A549 treated with dexamethasone at 1 μM for 4 hours (cell line): ENCODE measurements at places on chromosomes 7 and 10. TPM values are rescaled to one million over a fixed set of nuclear protein-coding genes. Genes with fewer than 3 reads are reported as not detected.

The PARD3 gene
- total RNA-seq: 59.7 to 72.6 TPM (median 66.9 TPM) in 5 replicates

The ZSCAN25 gene
- total RNA-seq: 7.7 to 10.1 TPM (median 9.6 TPM) in 5 replicates

The CASTOR2 gene
- total RNA-seq: 2.6 to 7.3 TPM (median 6.3 TPM) in 5 replicates

The CRPPA gene
- total RNA-seq: 0.56 to 0.95 TPM (median 0.68 TPM) in 5 replicates

The MYO1G gene
- 0.14 to 0.33 TPM (median 0.26 TPM) in 5 replicates for total RNA-seq

The CLDN4 gene
- 4.3 to 6.0 TPM (median 4.8 TPM) in 5 replicates for total RNA-seq

The RAPGEF5 gene
- 0.14 to 0.29 TPM (median 0.17 TPM) in 5 replicates for total RNA-seq

The PHYHIPL gene
- 0.32 to 0.59 TPM (median 0.42 TPM) in 5 replicates for total RNA-seq

The GPNMB gene
- total RNA-seq: 2.8 to 4.6 TPM (median 3.4 TPM) in 5 replicates

The STOX1 gene
- 0.61 to 0.94 TPM (median 0.73 TPM) in 5 replicates for total RNA-seq

The RBP3 gene
- total RNA-seq: not detected in 5 replicates

The H2BK1 gene
- total RNA-seq: not detected in 5 replicates

The HOXA5 gene
- 4.3 to 6.1 TPM (median 5.0 TPM) in 5 replicates for total RNA-seq

The CCDC3 gene
- 0.71 to 1.4 TPM (median 1.1 TPM) in 5 replicates for total RNA-seq

The CPA2 gene
- total RNA-seq: 0.09 to 0.21 TPM (median 0.15 TPM) in 3 of 5 replicates, not detected in the others

The NPC1L1 gene
- total RNA-seq: 0.06 to 0.12 TPM (median 0.09 TPM) in 5 replicates

The UCN3 gene
- total RNA-seq: not detected in 5 replicates

The GPC2 gene
- total RNA-seq: 0.39 to 0.75 TPM (median 0.69 TPM) in 5 replicates

The PIP4K2A gene
- total RNA-seq: 20.2 to 34.0 TPM (median 26.3 TPM) in 5 replicates

The SPAG6 gene
- total RNA-seq: 0.07 TPM in 1 of 5 replicates, not detected in the others

The HNRNPF gene
- total RNA-seq: 278 to 368 TPM (median 360 TPM) in 5 replicates

The ZMIZ2 gene
- 17.8 to 37.3 TPM (median 33.8 TPM) in 5 replicates for total RNA-seq

The SMO gene
- 10.6 to 14.5 TPM (median 12.6 TPM) in 5 replicates for total RNA-seq

The ODAD2 gene
- 0.05 to 0.07 TPM in 2 of 5 replicates, not detected in the others for total RNA-seq

The TAS2R4 gene
- total RNA-seq: 0.11 to 0.17 TPM (median 0.11 TPM) in 5 replicates

The AUTS2 gene
- 3.0 to 5.3 TPM (median 4.8 TPM) in 5 replicates for total RNA-seq

The SKIDA1 gene
- 0.96 to 1.4 TPM (median 1.2 TPM) in 5 replicates for total RNA-seq

The MTPN gene
- 102 to 138 TPM (median 124 TPM) in 5 replicates for total RNA-seq
